Activated B cell treated with CpG ODN at 0.5 μM for 24 hours (primary cell): ENCODE measurements at places on chromosomes 5 and 9.

- H3K36me3 ChIP-seq: no peaks in the 10 kb centered on the region
- H3K27me3 ChIP-seq: no peaks in the 10 kb centered on the region
- no peaks in the 10 kb centered on the region for H3K4me1 ChIP-seq
- H3K4me3 ChIP-seq: no peak overlapping the region
- H3K27ac ChIP-seq: no peak overlapping the region
These were observed 944.8 kb downstream of the DTWD2 start for GRCh38 chr5:118043531-118043930.

- DNase-seq: no peak
- H3K4me1 ChIP-seq: no peaks in the 10 kb centered on the region
- no peak overlapping the region for H3K4me3 ChIP-seq
- H3K36me3 ChIP-seq: no peaks in the 10 kb centered on the region
- peaks cover 13% of the 10 kb centered on the region for H3K27me3 ChIP-seq
- no peak overlapping the region for H3K27ac ChIP-seq
These were observed 17.2 kb downstream of the STKLD1 start for GRCh38 chr9:133393399-133393798.

DNA sequence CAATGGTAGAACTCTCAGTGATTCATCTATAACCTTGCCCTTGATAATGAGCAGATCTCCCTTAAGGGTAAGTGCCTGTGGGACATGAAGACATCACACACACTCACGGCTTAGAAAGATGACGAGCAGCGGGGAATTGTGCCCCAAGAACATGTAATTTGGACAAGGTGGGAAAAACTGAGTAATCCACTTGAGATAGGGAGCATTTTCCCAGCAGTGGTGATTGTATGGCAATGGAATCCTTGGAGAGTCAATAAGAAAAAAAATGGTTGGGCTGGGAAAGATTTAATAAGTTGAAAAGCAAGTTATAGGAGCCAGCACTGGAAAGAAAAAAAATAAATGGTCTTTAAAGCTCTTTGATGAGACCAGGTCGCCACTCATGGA, 193.1 kb downstream of the GLIS3 start:
- DNase-seq: no peak
- H3K27ac ChIP-seq: no peak overlapping the region
- H3K4me3 ChIP-seq: no peak overlapping the region
- H3K4me1 ChIP-seq: no peaks in the 10 kb centered on the region

DNA sequence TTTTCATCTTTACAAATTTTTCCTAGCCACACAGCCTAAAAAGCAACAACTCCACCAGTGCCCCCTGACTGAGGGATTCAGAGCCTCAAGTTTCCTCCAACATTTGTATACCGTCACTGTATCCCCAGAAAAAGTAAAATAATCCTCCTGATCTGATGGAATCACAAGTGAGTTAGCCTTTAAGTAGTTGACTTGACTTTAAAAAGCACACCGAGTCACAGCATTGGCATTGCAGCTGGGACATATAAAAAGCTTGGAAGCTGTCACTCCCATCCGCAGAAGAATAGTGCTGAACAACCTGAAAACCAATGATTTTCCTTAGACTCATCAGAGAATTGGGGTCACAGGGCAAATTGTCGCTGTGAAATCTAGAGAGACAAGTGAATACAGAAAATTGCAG, 41.6 kb upstream of the FBN2 start:
- no peak for DNase-seq
- no peak overlapping the region for H3K4me3 ChIP-seq
- H3K27me3 ChIP-seq: no peaks in the 10 kb centered on the region
- H3K27ac ChIP-seq: no peak overlapping the region
- no peaks in the 10 kb centered on the region for H3K4me1 ChIP-seq

GRCh38 chr9:110958847-110959246, 79.4 kb downstream of the LPAR1 start:
- H3K27me3 ChIP-seq: no peaks in the 10 kb centered on the region
- H3K36me3 ChIP-seq: no peaks in the 10 kb centered on the region
- H3K27ac ChIP-seq: no peak overlapping the region

DNA sequence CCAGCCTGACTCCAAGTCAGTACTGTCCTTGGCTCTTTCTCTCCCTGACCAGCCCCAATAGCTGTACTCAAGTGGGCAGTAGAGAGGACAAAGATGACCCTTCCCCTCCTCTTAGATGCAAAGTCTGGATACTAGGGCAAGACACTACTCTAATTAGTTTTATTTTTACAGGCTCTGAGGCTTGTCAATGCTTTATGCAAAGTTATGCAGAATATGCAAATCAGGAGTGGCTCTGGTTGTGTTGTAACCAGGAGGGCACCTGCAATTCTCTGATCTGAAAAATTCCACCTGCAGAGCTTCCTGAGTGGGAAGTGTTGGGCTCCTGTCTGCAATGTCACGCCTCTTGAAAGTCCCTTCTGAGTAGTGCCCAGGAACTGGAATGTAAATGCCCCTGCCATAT, 201.5 kb downstream of the RGS3 start:
- DNase-seq: no peak
- H3K4me3 ChIP-seq: no peak overlapping the region
- H3K4me1 ChIP-seq: no peaks in the 10 kb centered on the region
- peaks cover 4% of the 10 kb centered on the region for H3K27me3 ChIP-seq
- no peaks in the 10 kb centered on the region for H3K36me3 ChIP-seq

DNA sequence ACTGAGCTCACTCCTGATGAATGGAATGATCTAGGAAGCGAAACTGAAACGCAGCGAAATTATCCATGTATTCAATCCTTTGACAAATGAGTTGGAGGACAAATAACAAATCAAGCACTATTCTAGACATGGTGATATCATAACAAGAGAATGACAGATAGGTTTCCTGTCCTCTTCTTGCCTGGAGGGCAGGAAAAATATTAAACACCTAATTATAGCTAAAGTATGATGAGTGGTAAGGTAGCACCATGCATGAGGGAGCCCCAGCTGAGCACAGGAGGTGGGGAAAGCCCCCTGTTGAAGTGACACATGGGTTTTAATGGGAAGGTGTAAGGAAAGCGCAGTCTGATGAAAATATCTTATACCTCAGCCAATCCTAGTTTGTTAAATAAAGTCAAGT, 225.2 kb downstream of the NPR3 start:
- H3K27ac ChIP-seq: no peak overlapping the region
- H3K4me1 ChIP-seq: no peaks in the 10 kb centered on the region
- H3K4me3 ChIP-seq: no peak overlapping the region
- no peaks in the 10 kb centered on the region for H3K36me3 ChIP-seq
- no peaks in the 10 kb centered on the region for H3K27me3 ChIP-seq

DNA sequence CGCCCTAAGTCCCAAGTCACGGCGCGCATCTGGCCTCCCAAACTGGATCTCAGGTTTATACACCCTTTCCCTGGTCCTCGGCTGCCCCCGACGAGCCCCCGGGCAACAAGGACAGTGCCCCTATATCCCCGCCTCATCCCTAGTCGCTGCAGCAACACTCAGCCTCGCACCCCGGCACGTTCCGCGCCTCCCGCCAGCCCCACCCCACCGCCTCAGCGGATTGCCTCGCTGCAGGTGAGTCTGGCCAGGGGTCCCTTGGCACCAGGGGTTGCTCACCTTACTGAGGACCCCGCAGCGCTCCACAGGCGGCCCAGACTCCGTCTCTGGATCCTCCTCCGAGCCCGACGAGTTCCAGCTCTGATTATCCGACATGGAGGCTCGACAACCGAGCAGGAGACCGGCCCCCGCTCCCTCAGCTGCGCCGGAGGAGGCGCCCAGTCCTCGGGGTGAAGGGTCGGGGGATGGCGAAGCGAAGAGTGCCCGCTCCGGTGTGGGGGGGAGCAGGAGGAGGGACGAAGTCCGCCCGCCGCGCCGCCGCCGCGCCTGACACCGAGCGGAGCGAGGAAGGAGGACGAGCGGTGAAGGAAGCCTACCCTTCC, 494 bp downstream of the CERT1 start:
- peak; percentile 26 for DNase-seq
- H3K27ac ChIP-seq: peak overlapping the region; percentile 95
- no peaks in the 10 kb centered on the region for H3K27me3 ChIP-seq
- peak overlapping the region; percentile 95 for H3K4me3 ChIP-seq
- H3K4me1 ChIP-seq: peaks cover 64% of the 10 kb centered on the region

GRCh38 chr5:136162008-136162407, 29.4 kb downstream of the SMAD5 start:
- H3K36me3 ChIP-seq: peaks cover 50% of the 10 kb centered on the region
- H3K4me1 ChIP-seq: peaks cover 15% of the 10 kb centered on the region
- no peak overlapping the region for H3K4me3 ChIP-seq
- H3K27me3 ChIP-seq: no peaks in the 10 kb centered on the region

DNA sequence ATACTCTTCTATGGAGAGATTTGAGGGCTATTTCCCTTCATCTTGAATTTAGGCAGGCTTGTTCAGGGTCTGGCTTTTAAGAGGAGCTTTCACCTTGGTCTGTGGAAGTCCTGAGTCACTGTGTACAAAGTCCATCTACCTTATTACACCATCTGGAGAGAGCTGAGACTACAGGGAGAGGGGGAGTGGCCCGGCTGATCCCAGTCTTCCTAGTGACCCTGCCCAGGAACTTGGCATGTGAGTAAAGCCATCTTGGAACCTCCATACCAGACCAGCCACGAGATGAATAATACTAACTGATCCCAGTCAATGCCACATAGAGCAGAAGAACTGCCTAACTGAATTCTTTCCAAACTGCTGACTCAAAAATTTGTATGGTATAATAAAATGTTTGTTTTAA, 8.4 kb upstream of the IL6ST start:
- no peak overlapping the region for H3K4me3 ChIP-seq
- H3K36me3 ChIP-seq: no peaks in the 10 kb centered on the region
- H3K27me3 ChIP-seq: peaks cover 2% of the 10 kb centered on the region
- H3K4me1 ChIP-seq: peaks cover 13% of the 10 kb centered on the region

DNA sequence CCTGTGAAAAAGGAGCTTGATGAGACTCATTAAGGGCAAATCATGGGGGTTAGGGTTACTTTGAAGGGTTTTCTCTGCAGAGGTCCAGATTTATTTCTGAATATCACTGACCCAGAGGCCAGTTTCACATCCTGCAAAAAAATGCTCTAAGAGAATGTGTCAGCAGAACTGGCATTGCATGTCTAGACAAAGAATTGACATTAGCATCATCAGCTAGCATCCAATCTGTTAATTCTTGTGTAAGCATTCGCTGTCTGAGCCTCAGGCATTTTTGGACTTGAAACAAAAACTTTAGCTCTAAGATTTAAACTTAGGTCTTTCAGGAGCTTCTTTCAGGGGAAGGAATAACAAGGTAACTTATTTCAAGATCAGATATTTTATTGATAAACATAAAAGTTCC, 187.9 kb upstream of the ELL2 start:
- peaks cover 3% of the 10 kb centered on the region for H3K27me3 ChIP-seq
- H3K4me1 ChIP-seq: no peaks in the 10 kb centered on the region
- no peak overlapping the region for H3K27ac ChIP-seq
- H3K36me3 ChIP-seq: no peaks in the 10 kb centered on the region

DNA sequence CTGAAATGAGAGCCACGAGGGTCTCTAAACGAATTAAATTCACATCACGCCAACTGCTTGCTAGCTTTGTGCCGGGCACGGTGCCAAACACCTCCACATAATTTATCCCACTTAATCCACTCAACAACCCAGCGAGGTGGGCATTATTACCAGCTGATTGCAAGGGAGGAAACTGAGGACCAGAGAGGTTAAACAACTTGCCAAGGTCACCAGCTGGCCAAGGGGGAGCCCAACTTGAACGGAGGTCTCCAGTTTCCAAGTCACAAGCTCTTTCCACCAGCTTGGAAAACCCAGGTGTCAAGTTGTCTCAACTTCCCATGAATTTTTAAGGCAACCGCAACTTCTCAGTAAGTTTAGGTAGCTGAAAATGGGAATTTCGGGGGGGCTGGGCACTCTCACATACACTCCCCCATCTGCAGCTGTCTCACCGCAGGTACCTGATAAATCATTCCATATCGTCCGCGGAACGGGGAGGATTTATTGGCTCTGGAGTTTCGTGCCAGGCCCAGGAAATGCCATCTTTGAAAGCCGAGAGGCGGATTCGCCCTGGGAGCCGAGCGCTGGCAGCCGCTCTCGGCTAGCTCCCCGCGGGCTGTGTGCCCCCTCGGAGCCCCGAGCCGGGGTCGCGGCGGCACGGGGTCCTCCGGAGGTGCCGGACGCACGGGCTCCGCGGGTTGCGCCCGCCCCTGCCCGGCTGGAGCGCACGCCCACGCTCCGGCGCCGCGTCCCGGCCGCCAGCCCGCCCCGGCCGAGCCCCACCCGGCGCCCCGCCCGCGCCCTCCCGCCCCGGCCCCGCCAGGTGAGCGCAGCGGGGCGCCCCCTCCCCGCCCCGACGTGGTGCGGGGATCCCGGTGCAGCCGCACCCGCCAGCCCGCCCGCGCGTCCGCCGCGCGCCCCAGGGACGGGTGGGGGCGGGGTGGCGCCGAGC, 617 bp downstream of the PTPN3 start:
- peaks cover 68% of the 10 kb centered on the region for H3K27me3 ChIP-seq
- DNase-seq: no peak
- no peak overlapping the region for H3K27ac ChIP-seq
- no peaks in the 10 kb centered on the region for H3K36me3 ChIP-seq
- peaks cover 5% of the 10 kb centered on the region for H3K4me1 ChIP-seq

GRCh38 chr5:119435436-119436132, 16.7 kb upstream of the HSD17B4 start:
- H3K4me1 ChIP-seq: peaks cover 32% of the 10 kb centered on the region
- no peaks in the 10 kb centered on the region for H3K27me3 ChIP-seq
- DNase-seq: peak; percentile 73
- peak overlapping the region; percentile 29 for H3K4me3 ChIP-seq

DNA sequence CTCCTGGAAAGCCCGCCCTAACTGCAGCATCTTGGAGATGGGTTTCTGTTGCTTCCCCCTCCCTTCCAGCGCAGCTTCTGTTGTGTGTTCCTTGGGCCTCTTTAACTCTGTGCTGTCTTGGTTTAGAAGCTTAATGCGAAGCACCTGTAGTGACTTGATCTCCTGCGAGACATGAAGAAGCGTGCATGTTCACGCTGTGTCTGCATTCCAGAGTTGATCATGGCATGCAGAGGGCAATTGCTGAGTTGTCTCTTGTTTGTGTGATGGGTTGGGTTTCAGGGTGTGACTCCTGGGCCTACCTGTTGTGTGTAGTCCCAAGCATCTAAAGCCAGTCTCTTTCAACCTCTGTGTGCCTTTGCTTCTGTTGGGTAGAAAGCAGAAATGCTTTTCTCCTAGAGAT, 155.6 kb downstream of the SMARCA2 start:
- H3K4me3 ChIP-seq: no peak overlapping the region
- no peak for DNase-seq
- no peak overlapping the region for H3K27ac ChIP-seq
- peaks cover 80% of the 10 kb centered on the region for H3K36me3 ChIP-seq
- no peaks in the 10 kb centered on the region for H3K27me3 ChIP-seq

GRCh38 chr9:21326526-21327139, 8.6 kb downstream of the KLHL9 start:
- H3K4me1 ChIP-seq: peaks cover 29% of the 10 kb centered on the region
- no peaks in the 10 kb centered on the region for H3K27me3 ChIP-seq
- no peak for DNase-seq
- H3K4me3 ChIP-seq: no peak overlapping the region

GRCh38 chr9:87386490-87387025, 111.1 kb upstream of the DAPK1 start:
- no peak overlapping the region for H3K27ac ChIP-seq
- no peaks in the 10 kb centered on the region for H3K36me3 ChIP-seq
- H3K27me3 ChIP-seq: peaks cover 2% of the 10 kb centered on the region
- no peak overlapping the region for H3K4me3 ChIP-seq
